ENCODE measurements at places on chromosomes 1 and 21.

DNA sequence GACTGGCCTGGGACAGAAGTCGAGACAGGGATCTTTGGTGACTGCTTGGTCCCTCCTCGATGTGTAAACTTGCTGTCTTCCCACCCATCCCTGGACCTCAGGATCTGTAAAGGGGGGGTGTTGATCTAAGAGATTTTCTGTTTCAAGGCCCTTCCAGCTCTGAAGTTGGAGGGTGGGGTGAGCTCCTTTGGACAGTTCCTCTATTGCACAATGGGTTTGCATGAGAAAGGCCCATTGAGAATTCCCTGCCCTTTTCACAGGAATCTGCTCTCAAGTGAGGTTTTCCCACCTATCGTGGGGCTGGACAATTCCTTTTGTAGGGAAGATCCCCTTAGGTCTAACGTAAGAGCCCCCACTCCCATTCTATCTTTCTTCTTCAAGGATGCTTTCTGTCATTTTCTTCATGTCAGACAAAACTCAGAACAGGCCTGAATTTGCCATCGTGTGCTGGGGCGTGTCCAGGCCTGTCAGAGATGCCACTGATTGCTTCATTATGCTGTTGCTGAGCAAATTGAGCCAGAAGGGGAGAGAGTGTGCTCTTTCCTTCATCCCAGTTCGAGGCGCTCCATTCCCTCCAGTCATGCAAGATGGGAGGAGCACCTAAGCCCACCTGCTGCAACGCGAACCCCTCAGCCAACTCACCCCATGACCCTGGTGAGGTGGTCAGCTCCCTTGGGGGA, 149.9 kb upstream of the IGSF21 start:
- no peak for DNase-seq

- no peak for DNase-seq
These were observed 1.1 kb downstream of the CRCT1 start for GRCh38 chr1:152515434-152515783.

DNA sequence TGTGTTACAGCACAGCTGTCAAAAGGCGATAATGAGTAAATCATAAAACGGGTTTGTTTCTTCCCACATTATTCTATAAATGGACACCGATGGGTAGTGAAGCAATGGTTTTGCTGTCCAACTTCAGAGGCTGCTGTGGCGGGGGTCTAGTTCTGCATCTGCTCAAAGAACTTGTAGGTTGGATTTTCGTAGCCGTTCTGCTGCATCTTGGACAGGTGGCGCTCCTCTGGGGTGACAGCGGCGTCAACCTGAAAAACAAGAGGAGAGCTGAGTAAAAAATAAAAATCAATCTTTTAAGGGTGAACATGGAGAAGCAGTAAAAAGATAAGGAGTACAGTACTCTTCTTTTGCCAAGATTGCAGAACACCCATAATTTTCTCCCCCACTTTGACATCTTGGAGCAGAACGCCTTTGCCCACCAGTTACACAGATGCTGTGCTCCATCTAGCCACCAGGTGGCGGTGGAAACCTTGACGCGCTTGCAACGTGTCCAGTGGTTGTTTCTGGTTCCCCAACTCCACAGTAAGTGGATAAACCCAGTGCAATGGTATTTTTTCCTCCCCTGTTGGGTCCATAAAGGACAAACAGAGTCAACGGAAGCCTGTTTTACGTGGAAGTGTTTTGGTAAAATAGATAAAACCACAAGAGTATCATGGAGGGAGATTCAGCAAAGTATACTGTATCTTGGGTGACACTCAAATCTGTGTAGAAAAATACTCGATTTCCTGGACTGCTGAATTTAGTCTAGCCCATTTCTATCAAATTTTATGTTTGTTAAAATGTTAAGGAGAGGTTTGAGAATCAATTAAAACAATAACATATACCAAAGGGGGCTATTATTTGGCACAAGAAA, 147.0 kb downstream of the GABPA start:
- DNase-seq, result peak; percentile 62

GRCh38 chr21:46324390-46325072, 575 bp downstream of the PCNT start:
- DNase-seq, result peak; percentile 82

DNA sequence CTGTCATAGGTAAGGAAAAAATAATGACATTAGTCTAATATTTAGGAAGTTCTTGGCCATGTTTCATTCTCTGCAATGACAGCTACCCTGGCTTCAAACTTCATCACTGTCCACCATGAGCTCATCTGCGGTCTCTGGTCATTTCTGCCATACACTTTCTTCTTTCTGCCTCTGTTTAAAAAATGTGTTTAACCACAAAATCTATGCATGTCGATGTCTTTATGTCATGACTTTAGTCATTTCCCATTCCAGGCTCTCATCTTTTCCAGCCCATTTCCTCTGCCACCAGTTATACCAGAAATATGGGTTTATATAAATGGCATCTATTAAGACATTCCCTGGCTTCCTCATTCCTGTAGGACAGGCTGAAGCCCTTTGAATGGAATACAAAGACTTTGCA, 68.5 kb upstream of the DUSP10 start:
- DNase-seq, result no peak

DNA sequence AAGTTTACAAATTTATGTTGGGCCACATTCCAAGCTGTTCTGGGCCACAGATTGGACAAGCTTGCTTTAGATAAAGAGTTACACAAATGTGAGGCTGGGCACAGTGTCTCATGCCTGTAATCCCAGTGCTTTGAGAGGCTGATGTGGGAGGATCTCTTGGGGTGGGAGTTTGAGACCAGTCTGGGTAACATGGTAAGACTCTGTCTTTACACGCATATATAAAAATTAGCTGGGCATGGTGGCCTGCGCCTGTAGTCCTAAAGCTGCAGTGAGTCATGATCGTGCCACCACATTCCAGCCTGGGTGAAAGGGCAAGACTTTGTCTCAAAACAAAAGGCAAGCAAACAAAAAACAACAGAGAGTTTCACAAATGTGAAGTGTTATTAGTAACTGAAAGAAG, 5.9 kb upstream of the VCAM1 start:
- no peak for DNase-seq

- no peak for DNase-seq
These were observed 1.2 kb upstream of the CSMD2 start for GRCh38 chr1:34166191-34166624.

DNA sequence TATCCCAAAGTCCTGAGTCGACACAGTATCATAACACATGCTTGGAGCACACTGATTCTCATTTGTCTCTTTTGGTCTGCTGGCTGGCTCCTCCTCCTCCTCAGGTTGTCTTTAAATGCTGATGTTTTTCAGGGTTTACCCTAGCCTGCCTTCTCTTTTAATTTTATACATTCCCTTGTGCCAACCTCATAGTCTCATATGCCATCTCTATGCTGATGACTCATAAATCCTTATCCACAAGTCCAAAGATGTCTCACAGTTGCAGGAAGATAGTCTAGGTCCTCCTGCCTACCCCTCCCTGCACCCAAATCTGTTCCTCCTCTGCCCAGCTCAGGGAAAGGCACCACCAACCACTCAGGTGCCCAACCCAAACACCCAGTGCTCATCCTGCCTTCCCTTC, 108.3 kb downstream of the SIPA1L2 start:
- no peak for DNase-seq

- no peak for DNase-seq
These were observed 10.7 kb downstream of the TRIM46 start for GRCh38 chr1:155184351-155184811.

DNA sequence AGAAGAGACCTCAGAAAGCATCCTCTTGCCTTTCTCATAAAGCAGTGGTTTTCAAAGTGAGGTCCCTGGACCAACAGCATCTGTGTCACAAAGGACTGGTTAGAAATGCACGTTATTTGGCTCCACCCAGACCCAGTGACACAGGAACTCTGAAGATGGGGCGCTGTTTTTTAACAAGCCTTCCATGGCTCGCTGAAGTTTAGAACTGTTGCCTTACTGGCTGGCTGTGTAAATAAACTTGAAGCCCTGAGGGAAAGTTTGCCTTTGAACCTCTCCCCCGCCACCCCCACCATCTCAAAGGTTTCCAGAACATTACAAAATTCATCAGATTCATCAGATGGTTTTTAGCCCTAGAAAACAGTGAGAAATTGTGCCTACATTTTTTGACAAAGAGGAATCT, 21.8 kb upstream of the IKBKE start:
- no peak for DNase-seq

DNA sequence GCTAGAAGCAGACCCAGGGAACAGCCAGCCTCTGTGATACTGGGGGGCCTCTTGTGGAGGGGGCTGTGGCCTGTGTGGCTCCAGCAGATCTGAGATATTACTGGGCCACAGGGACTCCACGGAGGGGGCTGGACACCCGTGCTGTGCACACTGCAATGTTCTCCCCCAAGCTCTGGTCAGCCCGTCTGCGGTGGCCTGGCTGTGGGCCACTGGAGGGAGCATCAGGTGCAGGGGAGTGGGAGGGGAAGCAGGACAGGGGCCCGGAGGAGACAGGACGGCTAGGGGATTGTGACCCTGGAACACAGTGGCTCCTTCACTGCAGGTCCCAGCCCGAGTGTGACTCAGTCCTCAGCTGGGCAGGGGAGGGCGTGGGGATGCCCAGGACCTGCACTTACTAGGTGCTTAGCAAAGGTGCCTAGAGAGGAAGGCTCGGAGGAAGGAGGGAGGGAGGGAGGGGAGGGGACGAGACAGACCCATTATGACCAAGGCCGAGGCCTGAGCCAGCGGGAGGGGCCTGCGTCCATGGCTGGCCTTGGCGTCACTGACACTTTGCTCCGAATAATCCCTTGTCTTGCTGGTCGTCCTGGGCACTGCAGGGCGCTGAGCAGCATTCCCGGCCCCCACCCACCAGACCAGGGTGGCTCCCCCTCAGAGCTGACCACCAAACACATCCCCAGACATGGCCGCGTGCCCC, 44.2 kb downstream of the PRDM16 start:
- DNase-seq, result no peak

DNA sequence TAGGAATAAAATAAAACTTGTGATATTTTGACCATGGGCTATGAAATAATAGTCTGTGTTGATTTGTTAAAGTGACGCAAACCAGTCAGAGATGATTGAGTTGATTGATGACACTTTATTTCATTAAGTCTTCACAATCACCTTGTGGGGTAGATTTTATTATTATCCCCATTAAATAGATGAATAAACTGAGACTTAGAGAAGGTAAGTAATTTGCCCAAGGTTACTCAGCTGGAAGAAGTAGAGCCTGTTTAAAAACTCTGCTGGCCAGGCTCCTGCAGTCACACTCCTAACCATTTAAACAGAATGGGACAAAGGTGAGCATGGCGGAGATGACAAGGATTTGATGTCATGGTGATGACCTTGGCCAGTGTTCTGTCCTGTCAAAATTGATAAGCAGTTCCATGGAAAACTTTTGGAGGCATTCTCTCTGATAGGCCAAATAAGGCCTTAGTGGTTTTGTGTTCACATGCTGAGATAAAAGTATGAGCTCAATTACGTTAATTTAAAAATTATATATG, 22.7 kb upstream of the MCOLN3 start:
- no peak for DNase-seq

DNA sequence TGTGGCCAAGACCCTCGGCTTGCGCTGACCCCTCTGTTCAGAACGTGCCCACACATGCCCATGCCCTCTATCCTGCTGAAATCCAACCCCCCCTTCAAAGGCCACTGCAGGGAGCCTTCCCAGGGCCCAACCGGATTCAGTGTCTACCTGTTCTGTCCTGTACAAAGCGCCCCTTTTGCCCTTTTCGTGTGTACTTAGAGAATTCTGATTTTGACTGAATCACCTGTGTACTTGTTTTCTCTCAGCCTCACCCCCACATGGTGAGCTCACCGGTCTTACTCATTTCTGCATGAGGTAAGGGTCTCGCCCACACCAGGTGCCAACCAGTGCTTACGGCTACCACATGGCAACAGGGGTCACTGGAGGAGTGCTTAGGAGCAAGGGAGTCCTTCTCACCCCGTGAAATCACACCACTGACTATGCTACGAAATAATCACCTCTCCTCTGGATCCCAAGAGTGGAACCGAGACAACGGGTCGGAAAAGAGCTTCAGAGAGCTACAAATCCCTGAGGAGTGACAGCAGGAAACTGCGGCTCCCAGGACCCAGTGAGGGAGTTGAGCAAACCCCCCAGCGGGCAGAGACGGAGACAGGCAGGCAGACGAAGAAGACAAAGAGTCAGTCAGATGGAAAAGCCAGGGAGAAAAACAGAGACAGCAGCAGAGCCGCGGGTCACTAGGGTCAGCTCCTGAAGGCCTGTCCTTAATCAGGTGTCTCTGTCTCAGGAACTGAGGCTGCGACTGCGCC, 2.1 kb upstream of the S100A2 start:
- DNase-seq, result no peak

DNA sequence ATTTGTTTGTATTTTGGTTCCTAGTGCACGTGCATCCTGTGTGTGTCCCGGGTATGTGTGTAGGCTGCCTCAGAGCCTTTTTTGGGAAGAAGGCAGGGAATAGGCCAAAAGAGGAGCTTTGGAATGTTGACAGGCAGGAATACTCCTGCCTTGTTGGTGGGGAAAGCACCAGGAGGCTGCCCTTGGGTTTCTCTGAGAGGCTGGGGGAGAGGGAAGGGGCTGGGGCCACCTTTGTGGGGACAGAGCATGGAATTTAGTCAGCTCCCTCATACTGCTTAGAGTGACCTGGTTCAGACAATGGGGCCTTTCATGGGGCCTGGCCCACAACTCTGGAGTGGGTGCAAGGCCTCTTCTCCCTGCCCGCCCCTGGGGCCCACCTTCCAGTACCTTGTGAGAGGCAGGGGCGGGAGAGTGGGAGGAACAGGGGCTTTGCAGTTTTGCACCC, 31.3 kb downstream of the ACOT11 start:
- no peak for DNase-seq

- peak; percentile 16 for DNase-seq
These were observed 26.2 kb upstream of the C1orf105 start for GRCh38 chr1:172394141-172394751.

Data from mucosa of gallbladder (tissue), 1 donor.